ENCODE measurements at places on chromosomes 3 and 15.
A peak's percentile ranks its signal among the peaks of the same experiment; 100 is the strongest.

- no peak overlapping the region for H3K4me3 ChIP-seq
- no peaks in the 10 kb centered on the region for H3K27me3 ChIP-seq
- H3K4me1 ChIP-seq: no peaks in the 10 kb centered on the region
- no peaks in the 10 kb centered on the region for H3K36me3 ChIP-seq
These were observed 130.4 kb upstream of the LYSMD4 start for GRCh38 chr15:99863550-99864198.

GRCh38 chr15:85865070-85865684 lies 70.5 kb upstream of the KLHL25 start:
- no peak for DNase-seq
- H3K4me3 ChIP-seq: no peak overlapping the region
- H3K27me3 ChIP-seq: peaks cover 23% of the 10 kb centered on the region
- H3K4me1 ChIP-seq: no peaks in the 10 kb centered on the region

DNA sequence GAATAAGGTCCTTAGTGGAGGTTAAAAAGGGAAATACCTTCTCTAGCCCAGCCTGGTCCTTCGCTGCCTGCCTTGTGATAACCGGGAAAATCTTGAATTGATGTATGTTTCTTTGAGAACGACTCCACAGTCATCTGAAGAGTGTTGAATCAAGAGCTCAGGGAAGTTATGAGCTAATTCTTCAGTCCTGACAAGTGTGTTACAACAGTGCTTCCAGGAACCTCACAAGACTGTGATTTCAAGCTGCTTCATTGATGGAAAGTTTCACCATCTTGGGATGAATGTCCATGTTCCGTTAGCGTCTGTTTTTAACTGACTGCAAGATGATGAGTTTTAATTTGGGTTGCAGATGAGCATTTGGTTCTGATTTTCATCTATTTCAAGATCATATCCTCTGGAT lies 12.4 kb downstream of the TMEM41A start:
- peaks cover 21% of the 10 kb centered on the region for H3K36me3 ChIP-seq
- H3K4me3 ChIP-seq: no peak overlapping the region
- no peak overlapping the region for H3K27ac ChIP-seq
- H3K4me1 ChIP-seq: peaks cover 6% of the 10 kb centered on the region
- H3K27me3 ChIP-seq: no peaks in the 10 kb centered on the region

DNA sequence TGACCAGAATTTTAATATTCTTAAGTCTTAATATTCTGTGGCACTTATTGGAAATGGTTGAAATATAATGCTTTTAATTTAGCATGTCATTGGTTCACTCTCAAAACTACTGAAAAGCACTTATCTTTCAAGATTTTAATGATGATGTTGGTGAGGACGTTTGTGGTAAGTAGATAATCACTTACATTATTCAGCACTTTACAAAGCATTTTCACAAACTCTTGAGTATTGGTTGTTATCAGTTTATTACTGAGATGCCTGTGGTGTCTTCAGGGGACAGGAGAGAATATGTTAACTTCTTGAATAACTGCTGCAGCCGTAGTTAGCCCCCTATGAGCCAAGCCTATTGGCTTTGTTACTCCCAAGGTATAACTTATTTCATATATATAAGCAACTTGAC lies 15.2 kb downstream of the TGFBR2 start:
- peak overlapping the region; percentile 82 for H3K27ac ChIP-seq
- H3K36me3 ChIP-seq: peaks cover 68% of the 10 kb centered on the region
- H3K27me3 ChIP-seq: no peaks in the 10 kb centered on the region
- H3K4me3 ChIP-seq: peak overlapping the region; percentile 57

DNA sequence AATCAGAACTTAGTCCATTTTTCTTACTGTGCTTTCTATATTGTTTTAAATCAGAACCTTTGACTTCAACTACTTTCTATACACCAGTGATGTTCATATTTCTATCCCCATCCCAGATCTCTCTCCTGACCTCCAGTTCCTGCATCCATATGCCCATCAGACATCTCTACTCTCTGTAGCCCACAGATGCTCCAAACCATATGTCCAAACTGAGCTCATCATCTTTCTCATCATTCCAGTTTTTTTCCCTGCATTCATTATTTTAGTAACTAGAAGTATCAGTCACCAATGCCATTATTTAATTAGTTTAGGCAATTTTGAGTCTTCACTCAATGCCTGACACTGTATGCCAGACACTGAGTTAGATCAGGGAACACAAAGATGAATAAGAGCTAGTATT lies 25.4 kb upstream of the IL16 start:
- H3K27ac ChIP-seq: no peak overlapping the region
- DNase-seq: no peak
- peaks cover 20% of the 10 kb centered on the region for H3K27me3 ChIP-seq
- no peak overlapping the region for H3K4me3 ChIP-seq
- peaks cover 15% of the 10 kb centered on the region for H3K4me1 ChIP-seq
- H3K36me3 ChIP-seq: no peaks in the 10 kb centered on the region

GRCh38 chr3:195566797-195567196 lies 16.9 kb downstream of the APOD start:
- no peak for DNase-seq
- H3K27me3 ChIP-seq: peaks cover 2% of the 10 kb centered on the region
- H3K4me3 ChIP-seq: no peak overlapping the region
- H3K27ac ChIP-seq: no peak overlapping the region

- no peak for DNase-seq
- no peaks in the 10 kb centered on the region for H3K27me3 ChIP-seq
- no peak overlapping the region for H3K27ac ChIP-seq
- H3K4me3 ChIP-seq: no peak overlapping the region
These were observed 527.5 kb downstream of the NAALADL2 start for GRCh38 chr3:175386630-175387029.

- H3K4me1 ChIP-seq: peaks cover 11% of the 10 kb centered on the region
- DNase-seq: no peak
- H3K27me3 ChIP-seq: no peaks in the 10 kb centered on the region
- no peak overlapping the region for H3K27ac ChIP-seq
These were observed 113.3 kb downstream of the KLHL25 start for GRCh38 chr15:85681386-85681785.

DNA sequence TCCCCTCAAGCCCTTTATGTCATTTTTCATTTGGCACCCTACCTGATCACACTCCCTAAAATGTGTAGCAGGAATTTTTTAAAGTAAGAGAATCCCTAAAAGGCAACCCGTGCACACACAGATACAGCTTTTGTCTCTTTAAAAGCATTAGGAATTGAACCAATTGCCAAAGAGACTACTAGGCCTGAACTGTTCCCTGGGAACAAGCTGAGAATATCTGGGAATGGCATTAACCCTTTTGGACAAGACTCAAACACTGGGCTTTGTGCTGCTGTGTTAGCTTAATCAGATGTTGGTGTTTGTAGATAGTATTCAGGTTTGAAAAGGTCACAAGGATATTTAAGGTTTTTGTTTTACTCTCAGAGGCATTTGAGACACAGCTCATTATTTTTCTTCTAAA lies 414.4 kb upstream of the PDZRN3 start:
- H3K27ac ChIP-seq: no peak overlapping the region
- no peaks in the 10 kb centered on the region for H3K36me3 ChIP-seq
- DNase-seq: no peak
- no peaks in the 10 kb centered on the region for H3K4me1 ChIP-seq
- H3K4me3 ChIP-seq: no peak overlapping the region

GRCh38 chr15:38154255-38154654 lies 98.4 kb upstream of the SPRED1 start:
- H3K27ac ChIP-seq: no peak overlapping the region
- DNase-seq: no peak
- no peaks in the 10 kb centered on the region for H3K27me3 ChIP-seq
- peaks cover 5% of the 10 kb centered on the region for H3K4me1 ChIP-seq

- no peak overlapping the region for H3K4me3 ChIP-seq
- H3K4me1 ChIP-seq: peaks cover 14% of the 10 kb centered on the region
- H3K27ac ChIP-seq: no peak overlapping the region
- DNase-seq: no peak
- H3K27me3 ChIP-seq: no peaks in the 10 kb centered on the region
- no peaks in the 10 kb centered on the region for H3K36me3 ChIP-seq
These were observed 20.3 kb downstream of the XXYLT1 start for GRCh38 chr3:195250473-195251251.

DNA sequence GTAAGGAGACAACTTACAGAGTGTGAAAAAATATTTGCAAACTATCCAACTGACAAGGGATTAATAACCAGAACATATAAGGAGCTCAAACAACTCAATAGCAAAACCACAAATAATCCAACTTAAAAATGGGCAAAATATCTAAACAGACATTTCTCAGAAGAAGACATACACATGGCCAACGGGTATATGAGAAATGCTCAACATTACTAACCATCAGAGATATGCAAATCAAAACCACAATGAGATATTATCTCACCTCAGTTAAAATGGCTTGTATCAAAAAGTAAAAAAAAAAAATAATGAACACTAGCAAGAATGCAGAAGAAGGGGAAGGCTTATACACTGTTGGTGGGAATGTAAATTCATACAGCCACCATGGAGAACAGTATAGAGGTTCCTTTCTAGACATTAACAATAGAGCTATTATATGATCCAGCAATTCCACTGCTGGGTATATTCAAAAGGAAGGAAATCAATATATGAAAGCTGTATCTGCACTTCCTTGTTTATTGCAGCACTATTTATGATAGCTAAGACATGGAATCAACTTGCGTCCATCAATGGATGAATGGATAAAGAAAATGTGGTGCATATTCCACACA lies 998.6 kb downstream of the NAALADL2 start:
- no peaks in the 10 kb centered on the region for H3K36me3 ChIP-seq
- H3K27ac ChIP-seq: no peak overlapping the region
- H3K4me3 ChIP-seq: no peak overlapping the region
- no peak for DNase-seq

GRCh38 chr3:157618075-157618760 lies 115.0 kb upstream of the VEPH1 start:
- H3K27ac ChIP-seq: no peak overlapping the region
- no peak for DNase-seq
- H3K36me3 ChIP-seq: no peaks in the 10 kb centered on the region
- peaks cover 4% of the 10 kb centered on the region for H3K4me1 ChIP-seq

- H3K4me3 ChIP-seq: no peak overlapping the region
- H3K36me3 ChIP-seq: no peaks in the 10 kb centered on the region
- H3K27me3 ChIP-seq: peaks cover 4% of the 10 kb centered on the region
- peak overlapping the region; percentile 20 for H3K27ac ChIP-seq
- peak; percentile 17 for DNase-seq
These were observed 218.6 kb downstream of the THSD4 start for GRCh38 chr15:71333839-71334238.

DNA sequence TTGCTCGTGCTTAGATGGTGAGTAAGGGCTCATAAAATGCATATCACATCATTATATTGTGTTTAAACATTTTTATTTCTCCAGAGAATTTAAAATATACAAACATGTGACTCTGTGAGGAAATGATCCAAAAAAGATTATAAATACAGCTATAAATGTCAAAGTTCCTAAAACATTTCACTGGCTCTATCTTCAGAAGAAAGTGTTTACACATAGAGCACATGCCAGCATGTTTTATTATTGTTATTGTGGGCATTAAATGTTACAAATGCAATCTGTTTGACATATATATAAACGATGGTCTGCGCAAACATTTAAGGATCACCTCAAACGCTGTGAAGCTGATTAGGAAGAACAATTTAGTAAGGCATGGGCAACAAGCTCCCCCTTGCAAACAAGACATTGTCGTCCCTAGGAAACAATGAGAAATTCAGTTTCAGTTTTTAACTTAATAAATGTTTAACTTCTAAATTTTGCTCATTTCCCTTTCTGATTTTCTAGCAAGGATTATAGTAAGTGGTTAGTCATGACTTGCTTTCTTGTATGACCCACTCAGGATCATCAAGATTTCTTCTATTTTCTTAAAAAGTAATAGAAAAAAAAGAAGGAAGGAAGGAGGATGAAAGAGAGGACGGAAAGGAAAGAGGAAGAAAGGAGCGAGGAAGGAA lies 207.5 kb downstream of the SATB1 start:
- H3K27me3 ChIP-seq: no peaks in the 10 kb centered on the region
- no peak overlapping the region for H3K27ac ChIP-seq
- DNase-seq: no peak

GRCh38 chr3:59510576-59510975 lies 460.8 kb upstream of the CFAP20DC start:
- no peak for DNase-seq
- no peak overlapping the region for H3K4me3 ChIP-seq
- peaks cover 5% of the 10 kb centered on the region for H3K4me1 ChIP-seq

DNA sequence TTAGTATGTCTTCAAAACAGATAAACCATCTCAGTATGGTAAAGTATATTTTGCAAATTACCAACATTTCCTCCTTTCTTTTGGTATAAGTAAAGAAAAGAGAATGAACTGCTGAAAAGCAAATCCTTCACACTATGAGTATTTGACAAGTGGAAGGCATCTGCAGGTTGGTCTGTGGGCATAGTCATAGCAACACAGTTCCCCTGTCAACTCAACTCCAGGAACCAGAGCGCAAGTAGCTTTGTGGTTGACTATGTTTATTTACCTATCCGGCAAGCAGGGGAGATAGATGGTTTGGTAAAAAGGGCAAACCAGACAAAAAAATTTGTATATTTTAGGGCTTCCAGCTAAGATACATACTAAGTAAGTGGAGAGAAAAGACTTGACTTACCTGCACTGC lies 88.3 kb upstream of the PPIB start:
- peaks cover 20% of the 10 kb centered on the region for H3K36me3 ChIP-seq
- no peak overlapping the region for H3K4me3 ChIP-seq
- peak; percentile 16 for DNase-seq

GRCh38 chr15:101176625-101177024 lies 75.2 kb downstream of the CHSY1 start:
- peaks cover 38% of the 10 kb centered on the region for H3K4me1 ChIP-seq
- no peak for DNase-seq
- H3K27me3 ChIP-seq: no peaks in the 10 kb centered on the region
- H3K36me3 ChIP-seq: peaks cover 52% of the 10 kb centered on the region

- peaks cover 35% of the 10 kb centered on the region for H3K27me3 ChIP-seq
- no peak overlapping the region for H3K27ac ChIP-seq
- DNase-seq: peak; percentile 34
- H3K36me3 ChIP-seq: no peaks in the 10 kb centered on the region
- no peak overlapping the region for H3K4me3 ChIP-seq
These were observed 15.6 kb upstream of the MAGEF1 start for GRCh38 chr3:184727357-184728009.

- H3K27ac ChIP-seq: peak overlapping the region; percentile 34
- DNase-seq: no peak
- no peaks in the 10 kb centered on the region for H3K27me3 ChIP-seq
These were observed 19.5 kb downstream of the SEC22C start for GRCh38 chr3:42562047-42562907.

GRCh38 chr15:41367418-41367817 lies 34.7 kb downstream of the NUSAP1 start:
- no peaks in the 10 kb centered on the region for H3K27me3 ChIP-seq
- no peak overlapping the region for H3K4me3 ChIP-seq
- H3K36me3 ChIP-seq: peaks cover 58% of the 10 kb centered on the region

DNA sequence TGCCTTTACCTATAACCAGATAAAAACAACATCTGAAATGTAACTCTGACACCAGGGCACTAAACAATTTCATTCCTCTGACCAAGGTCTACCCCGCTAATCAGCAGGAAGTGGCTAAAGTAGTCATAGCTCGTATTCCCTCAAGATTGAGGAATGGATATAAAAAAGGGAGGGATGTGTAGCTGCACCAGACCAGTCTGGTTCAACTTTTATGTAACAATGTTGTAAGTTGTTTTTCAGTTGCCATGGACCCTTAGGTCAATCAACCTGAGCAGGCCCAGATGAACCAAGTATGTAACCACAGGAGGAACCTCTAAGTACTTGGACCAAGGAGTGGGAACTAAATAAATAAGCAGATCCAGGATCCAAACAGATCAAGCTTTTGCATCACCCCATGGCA lies 28.4 kb upstream of the IFT57 start:
- no peak for DNase-seq
- H3K36me3 ChIP-seq: no peaks in the 10 kb centered on the region
- peaks cover 3% of the 10 kb centered on the region for H3K4me1 ChIP-seq
- no peak overlapping the region for H3K4me3 ChIP-seq
- no peak overlapping the region for H3K27ac ChIP-seq

- DNase-seq: no peak
- peaks cover 39% of the 10 kb centered on the region for H3K4me1 ChIP-seq
- H3K27me3 ChIP-seq: no peaks in the 10 kb centered on the region
These were observed 30.5 kb upstream of the APH1B start for GRCh38 chr15:63246691-63247469.

All from T-helper 2 cell treated with Interferon-gamma antibody and Interleukin-4, amounts not matched to agents 5 μg/mL and 100 μg/mL, for 36 hours (primary cell).